ENCODE measurements at places on chromosomes 2 and 18.
A peak's percentile ranks its signal among the peaks of the same experiment; 100 is the strongest.

DNA sequence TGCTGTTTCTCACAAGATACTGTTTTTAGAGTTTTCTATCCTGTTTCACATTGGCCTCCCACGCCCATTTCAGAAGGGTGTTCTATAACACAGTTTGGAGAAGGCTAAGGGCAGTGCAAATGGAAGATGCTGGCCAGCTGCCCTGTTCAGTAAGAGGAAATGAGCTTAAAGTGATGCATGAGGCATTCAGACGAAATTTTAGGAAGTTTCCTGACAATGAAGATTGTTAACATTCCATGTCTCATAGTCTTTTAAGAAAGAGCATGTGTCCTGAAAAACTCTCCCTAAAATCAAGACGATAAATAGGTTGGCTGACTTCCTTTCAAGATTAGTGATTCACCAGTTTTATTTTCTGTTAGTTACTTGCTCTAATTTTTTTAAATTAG, 484.2 kb upstream of the NRP2 start:
- H3K36me3 ChIP-seq, result no peaks in the 10 kb centered on the region
- H3K27me3 ChIP-seq, result peaks cover 2% of the 10 kb centered on the region
- peaks cover 4% of the 10 kb centered on the region for H3K4me1 ChIP-seq
- DNase-seq, result no peak
- H3K4me3 ChIP-seq, result no peak overlapping the region
- no peak overlapping the region for H3K27ac ChIP-seq

DNA sequence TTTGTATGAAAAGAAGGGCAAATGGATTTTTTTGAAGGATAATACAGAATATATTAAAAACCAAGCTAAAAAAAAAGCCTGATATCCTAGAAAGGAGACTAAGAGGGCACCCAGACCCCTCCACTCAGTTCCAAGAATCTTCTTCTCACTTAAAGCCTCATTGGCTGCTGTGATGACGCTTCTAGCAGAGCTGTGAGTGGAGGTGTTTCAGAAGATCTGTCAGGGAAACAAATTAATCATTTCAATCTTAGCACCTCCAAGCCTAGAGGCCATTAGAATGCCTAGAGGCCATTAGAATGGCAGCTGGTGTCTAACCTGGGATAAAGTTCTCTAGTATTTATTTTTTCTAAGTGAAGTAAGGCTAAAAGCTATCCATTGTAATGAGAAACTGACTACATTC, 164.2 kb upstream of the TMEM200C start:
- H3K4me1 ChIP-seq, result peaks cover 9% of the 10 kb centered on the region
- no peak for DNase-seq
- H3K36me3 ChIP-seq, result no peaks in the 10 kb centered on the region
- H3K27ac ChIP-seq, result no peak overlapping the region
- H3K27me3 ChIP-seq, result no peaks in the 10 kb centered on the region

DNA sequence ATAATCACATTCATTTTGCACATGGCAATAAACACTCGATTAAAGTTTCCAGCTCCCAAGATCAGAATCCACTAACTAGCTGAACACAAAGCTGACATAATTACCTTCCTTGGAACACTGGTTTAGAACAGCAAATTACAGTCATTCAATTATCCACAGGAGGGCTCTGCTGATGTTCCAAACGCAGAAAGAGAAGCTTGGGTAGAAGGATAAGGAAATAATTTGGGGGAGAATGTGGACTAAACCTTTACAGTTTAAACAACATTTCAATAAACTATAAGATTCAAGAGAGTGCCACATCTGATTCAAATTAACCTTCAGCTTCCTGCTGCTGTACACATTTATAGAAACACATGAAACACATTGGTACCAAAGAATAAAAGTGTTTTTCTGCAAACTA, 67.8 kb upstream of the ARL4C start:
- no peak overlapping the region for H3K4me3 ChIP-seq
- peak overlapping the region; percentile 4 for H3K27ac ChIP-seq
- DNase-seq, result no peak

DNA sequence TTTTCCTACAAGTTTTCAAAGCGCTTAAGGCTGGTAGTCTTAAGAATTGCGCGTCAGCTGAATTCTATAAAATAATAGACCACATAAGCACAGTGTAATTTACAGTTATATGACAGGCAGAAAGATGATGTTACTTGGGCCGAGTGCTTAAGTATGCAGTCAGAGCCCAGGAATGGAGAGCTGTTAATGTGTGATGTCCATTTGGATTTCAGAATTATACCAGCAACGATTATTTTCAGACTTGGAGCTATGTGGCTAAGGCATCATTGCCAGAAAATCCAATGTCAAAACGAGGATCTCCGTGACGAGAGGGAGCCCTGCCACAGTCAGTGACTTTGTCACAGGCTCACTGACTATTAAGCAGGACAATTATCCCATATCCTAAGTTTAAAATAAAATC, 3.4 kb downstream of the KLF7 start:
- peaks cover 48% of the 10 kb centered on the region for H3K27me3 ChIP-seq
- peak overlapping the region; percentile 98 for H3K27ac ChIP-seq
- peaks cover 37% of the 10 kb centered on the region for H3K4me1 ChIP-seq
- peak overlapping the region; percentile 92 for H3K4me3 ChIP-seq
- peaks cover 5% of the 10 kb centered on the region for H3K36me3 ChIP-seq

DNA sequence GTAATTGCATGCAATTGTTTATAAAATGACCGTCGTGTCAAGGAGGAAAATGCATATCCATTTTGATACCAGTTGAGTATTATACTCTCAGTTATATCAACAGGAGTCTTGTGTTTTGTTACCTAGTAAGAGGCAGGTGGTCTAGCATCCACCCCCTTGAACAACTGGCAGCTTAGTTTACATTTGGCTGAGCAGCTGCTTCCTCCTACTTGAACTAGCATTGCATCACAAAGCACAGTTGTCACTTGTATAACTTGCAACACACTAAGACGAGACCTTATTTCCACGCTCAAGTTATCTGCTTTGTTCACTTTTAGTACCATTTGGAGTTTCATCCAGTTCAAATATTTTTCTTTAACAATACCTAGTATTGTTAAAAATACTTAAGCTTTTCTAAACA, 75.4 kb upstream of the UBE2E3 start:
- no peak overlapping the region for H3K4me3 ChIP-seq
- peaks cover 52% of the 10 kb centered on the region for H3K4me1 ChIP-seq
- no peaks in the 10 kb centered on the region for H3K36me3 ChIP-seq
- H3K27ac ChIP-seq, result peak overlapping the region; percentile 99

GRCh38 chr18:63161761-63162195, 157.8 kb downstream of the BCL2 start:
- H3K27me3 ChIP-seq, result peaks cover 2% of the 10 kb centered on the region
- no peak overlapping the region for H3K27ac ChIP-seq
- H3K4me1 ChIP-seq, result peaks cover 6% of the 10 kb centered on the region
- DNase-seq, result no peak
- no peaks in the 10 kb centered on the region for H3K36me3 ChIP-seq
- no peak overlapping the region for H3K4me3 ChIP-seq

GRCh38 chr18:74142252-74142651, 5.4 kb downstream of the FBXO15 start:
- H3K27ac ChIP-seq, result no peak overlapping the region
- peaks cover 4% of the 10 kb centered on the region for H3K27me3 ChIP-seq
- no peak for DNase-seq
- H3K4me3 ChIP-seq, result no peak overlapping the region
- H3K36me3 ChIP-seq, result peaks cover 4% of the 10 kb centered on the region

DNA sequence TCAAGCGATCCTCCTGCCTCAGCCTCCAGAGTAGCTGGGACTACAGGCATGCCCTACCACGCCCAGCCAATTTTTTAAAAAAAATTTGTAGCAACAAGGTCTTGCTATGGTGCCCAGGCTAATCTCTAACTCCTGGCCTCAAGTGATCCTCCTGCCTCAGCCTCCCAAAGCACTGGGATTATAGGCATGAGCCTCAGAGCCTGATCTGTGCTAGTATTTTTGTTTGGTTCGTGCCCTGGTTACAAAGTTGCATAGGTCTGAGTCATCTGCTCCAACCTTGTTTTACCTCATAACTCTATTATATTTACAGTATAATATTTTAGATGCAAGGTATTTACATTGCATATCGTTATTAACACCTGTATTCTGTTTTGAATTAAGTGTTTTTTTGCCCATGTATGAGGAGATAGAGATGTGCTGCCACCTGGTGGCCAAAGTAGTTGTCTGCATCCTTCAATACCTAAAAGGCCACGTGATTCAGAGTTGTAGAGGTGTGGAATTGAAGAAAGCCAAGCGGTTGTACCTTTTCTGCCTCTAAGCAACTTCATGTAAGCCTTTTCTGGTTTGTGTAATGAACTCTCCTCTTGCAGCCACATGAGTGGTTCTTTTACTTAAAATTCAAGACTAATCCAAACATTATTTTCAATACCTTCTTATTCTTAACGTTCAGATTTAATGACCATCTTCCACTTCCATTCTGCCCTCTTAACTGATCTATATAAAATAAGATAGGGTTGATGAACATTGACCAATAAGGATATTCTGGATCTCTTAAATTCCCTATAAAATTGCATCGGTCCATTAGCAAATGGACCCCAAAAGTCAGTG, 19.9 kb upstream of the CABYR start:
- DNase-seq, result peak; percentile 70
- no peaks in the 10 kb centered on the region for H3K36me3 ChIP-seq
- peaks cover 7% of the 10 kb centered on the region for H3K27me3 ChIP-seq
- H3K4me3 ChIP-seq, result no peak overlapping the region
- no peak overlapping the region for H3K27ac ChIP-seq

- no peak for DNase-seq
- no peak overlapping the region for H3K4me3 ChIP-seq
These were observed 69.1 kb downstream of the MCFD2 start for GRCh38 chr2:46846536-46846935.

DNA sequence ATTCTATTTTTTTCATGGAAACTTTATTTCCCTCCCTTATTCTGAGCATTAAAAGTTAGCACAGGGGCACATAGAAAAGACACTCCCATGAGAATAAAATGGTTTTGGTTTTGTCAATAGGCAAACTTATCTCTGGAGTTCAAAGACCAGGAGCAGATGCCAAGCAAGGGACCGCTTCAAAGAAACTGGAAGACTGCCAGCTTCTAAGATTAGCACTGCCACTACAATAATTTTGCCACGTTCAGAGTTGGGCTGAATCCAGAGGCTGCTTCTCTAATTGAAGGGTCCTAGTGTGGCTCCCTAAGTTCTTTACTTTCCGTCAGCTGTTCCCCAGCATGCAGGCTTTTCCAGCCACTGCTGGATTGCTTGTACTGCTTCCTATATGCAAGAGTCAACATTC, 681.0 kb upstream of the GCFC2 start:
- no peak overlapping the region for H3K27ac ChIP-seq
- no peaks in the 10 kb centered on the region for H3K27me3 ChIP-seq
- no peak for DNase-seq
- H3K36me3 ChIP-seq, result no peaks in the 10 kb centered on the region
- no peak overlapping the region for H3K4me3 ChIP-seq

DNA sequence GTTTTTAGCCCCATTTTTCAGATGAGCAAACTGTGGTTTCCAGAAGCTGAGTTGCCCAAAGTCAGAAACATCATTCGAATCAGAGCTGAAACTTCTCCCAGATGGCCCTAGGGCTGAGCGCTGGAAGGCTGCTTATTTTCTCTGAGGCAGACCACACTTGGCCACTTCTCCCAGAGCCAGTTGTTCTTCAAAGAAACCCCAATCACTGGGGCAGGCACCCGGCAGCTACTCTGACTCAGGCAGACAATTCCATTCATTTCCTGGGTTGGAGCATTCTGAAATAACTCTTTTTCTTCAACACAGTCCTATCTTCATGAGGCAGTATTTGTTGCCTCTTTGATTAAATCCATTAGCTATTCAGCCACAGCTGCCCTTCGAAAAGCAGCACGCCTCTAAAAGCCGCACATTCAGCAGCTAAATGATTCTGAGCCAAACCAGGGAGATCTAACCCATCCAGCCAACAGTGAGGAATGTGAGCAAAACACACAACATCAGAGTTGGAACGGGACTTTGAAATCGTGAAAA, 40.9 kb downstream of the LRATD1 start:
- no peaks in the 10 kb centered on the region for H3K27me3 ChIP-seq
- no peak for DNase-seq
- no peak overlapping the region for H3K4me3 ChIP-seq
- no peaks in the 10 kb centered on the region for H3K36me3 ChIP-seq
